ENCODE measurements at places on chromosomes 2 and 18.

DNA sequence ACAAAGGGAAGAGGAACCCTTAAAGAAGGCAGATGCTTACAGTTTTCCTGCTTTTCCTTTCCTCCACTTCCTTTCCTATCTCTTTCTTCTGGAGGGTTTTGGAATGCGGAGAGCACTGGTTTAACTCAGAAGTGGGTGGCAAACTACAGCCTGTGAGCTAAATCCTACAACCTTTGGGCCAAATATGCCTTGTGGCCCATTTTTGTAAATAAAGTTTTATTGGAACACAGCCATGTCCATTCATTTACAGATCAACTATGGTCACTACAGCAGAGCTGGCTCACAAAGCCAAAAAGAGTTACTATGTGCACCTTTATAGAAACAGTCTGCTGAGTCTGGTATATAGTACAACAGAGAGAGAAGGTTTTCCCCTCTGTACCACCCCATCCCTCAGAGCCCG lies 69.1 kb downstream of the CCDC93 start:
- DNase-seq: no peak

GRCh38 chr18:49368876-49369440 lies 91.5 kb downstream of the DYM start:
- DNase-seq: no peak

DNA sequence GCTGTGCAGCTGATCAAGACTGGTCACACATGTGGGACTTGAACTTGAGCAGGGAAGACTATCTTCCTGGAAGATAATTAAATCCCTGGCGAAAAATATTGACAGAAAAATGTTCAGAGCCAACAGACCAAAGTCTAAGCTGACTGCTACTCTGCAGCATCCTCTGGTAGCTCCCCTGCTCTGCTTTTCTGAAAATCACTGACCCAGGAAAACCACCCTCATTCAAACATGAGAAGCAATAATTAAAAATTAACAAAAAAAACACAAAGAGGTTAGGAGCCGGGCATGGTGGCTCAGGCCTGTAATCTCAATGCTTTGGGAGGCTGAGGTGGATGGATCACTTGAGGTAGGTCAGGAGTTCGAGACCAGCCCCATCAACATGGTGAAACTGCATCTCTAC lies 151.9 kb downstream of the SCG2 start:
- no peak for DNase-seq

- DNase-seq: no peak
Measured at GRCh38 chr2:105858868-105859693, 114.4 kb downstream of the NCK2 start.

DNA sequence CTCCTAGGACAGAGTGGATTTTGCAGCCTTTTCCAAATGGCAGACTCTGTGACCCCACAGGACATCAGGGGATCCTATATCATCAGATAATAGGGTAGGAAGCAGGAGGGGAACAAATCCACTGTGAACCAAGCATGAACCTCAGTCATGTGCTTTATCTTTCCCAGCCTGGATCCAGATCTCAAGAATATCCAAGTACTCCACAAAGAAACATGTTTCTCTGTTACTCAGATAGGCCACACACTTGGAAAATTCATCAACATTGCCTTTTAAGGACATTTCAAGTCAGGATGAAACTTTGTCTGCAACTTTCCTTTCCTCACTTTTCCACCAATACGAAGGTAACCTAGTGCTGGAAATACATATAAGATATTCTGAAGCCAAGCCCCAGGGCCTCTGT lies 85.8 kb downstream of the RDH14 start:
- DNase-seq: no peak

- DNase-seq: no peak
Measured at GRCh38 chr2:46445556-46445955, 33.8 kb upstream of the TMEM247 start.

- no peak for DNase-seq
Measured at GRCh38 chr2:48558456-48558855, 28.5 kb downstream of the STON1 start.

DNA sequence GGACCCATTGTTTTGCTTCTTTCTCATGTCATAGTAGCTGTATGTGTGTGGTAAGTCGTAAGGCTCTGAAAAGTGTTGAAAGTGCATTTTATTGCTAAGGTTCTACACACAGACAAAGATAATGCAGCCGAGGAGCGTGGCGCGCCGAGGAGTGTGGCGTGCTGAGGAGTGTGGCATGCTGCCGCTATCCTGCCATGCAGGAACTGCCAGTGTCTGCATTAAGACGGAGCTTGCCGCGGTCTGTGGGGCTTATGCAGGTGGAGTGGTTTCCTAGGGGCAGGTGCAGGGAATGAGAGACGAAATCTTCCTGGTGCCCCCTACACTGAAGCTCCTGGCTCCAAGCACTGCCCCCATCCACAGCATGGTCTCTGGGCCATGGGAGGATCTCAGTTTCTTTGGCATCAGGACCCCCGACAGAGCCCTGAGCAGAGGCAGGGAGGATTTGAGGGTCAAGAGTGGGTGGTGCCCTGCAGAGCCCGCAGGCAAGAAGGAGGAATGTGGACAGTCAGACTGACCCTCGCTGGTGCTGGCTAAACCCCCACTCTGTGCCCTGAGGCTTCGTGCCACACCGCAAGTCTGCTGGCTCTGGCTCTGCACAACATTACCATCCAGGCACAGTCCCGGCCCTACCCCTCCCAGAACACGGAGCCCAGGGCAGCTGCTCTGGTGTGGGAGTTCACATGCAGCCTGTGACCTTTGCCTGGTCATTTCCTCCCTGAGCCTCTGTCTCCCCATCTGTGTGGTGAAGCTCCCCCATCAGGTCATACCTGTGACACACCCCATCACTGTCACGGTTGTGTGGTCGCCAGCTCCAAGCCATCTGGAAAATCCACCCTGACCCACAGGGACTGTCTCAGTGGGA lies 3.2 kb downstream of the SNED1 start:
- DNase-seq: no peak

DNA sequence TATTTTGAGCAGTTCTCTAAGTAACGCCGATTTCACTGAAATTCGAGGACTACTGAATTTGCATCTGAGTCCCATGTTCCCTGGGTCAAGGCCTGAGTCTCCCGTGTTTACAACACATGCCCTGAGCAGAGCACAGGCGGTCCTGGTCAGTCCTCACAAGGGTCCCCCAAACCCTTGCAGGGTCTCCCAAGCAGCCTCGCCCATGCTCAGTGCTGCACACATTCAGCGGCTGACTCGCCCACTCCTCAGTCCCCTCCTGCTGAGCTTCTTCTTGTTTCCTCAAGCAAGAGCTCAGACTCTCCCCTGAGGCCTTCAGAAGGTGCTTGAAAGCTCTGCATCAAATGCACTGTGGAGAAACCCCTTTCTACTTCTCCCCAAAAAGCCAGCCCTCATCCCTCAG lies 114.6 kb downstream of the INHBB start:
- no peak for DNase-seq

DNA sequence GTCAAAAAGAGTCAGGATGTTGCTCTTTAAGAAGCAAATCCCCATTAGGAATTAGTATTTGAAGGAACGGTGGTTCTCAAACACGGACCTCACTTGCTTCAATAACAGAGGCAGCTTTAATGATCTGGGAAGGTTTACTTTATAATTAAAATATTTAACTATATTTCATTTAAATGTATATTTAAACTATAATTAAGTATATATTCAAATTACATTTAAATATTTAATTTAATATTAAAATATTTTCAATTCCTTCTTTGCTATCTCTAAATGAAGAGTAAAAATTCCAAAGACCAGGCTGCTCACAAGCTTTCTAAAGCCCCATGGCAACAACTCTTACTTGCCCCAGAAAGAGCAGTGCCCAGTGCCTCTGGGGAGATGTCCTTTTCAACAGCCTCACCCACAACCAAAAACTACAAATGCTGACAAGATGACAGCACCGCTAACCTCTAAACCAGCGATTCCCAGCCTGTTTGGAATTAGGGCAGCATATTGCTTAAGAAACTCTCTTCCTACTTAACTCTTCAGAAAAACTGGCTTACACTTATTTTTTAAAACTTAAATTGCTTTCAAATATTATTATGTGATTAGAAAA lies 62.9 kb upstream of the POU3F3 start:
- no peak for DNase-seq

GRCh38 chr2:78967294-78967693 lies 58.2 kb upstream of the REG3G start:
- no peak for DNase-seq

GRCh38 chr2:108330979-108331378 lies 42.3 kb downstream of the SULT1C2 start:
- DNase-seq: no peak

- no peak for DNase-seq
Measured at GRCh38 chr2:165192729-165193128, 11.1 kb downstream of the SCN3A start.

GRCh38 chr2:97983698-97984097 lies 12.1 kb downstream of the TMEM131 start:
- DNase-seq: no peak

GRCh38 chr2:52035391-52035790 lies 1003.5 kb upstream of the NRXN1 start:
- DNase-seq: no peak

All from CD4-positive, alpha-beta T cell treated with Interferon gamma for 1 hour (primary cell).